ENCODE measurements at places on chromosomes 12 and 14.

DNA sequence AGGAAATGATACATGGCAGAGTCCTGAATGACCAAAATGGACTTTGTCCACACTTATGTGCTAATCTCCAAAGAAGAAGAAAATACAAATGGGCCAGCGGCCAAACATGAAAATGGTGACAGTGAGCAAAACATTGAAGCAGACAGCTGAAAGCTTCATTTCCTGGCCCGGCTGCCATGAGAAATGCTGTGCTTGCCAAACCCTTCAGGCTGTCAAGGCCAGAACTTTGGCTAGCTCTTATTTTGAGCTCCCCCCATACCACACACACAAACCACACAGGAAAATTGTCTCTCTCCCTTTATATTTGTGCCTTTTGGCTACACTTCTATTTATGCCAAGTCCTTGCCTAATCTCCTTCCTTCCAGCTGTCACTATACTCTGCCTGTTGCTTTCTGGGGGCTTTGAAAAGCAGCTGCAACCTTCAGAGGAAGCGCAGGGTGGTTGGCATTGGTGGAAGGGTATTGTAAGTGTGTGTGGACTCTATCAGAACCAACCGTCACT, 323.8 kb downstream of the RAD51B start:
- DNase-seq = no peak

DNA sequence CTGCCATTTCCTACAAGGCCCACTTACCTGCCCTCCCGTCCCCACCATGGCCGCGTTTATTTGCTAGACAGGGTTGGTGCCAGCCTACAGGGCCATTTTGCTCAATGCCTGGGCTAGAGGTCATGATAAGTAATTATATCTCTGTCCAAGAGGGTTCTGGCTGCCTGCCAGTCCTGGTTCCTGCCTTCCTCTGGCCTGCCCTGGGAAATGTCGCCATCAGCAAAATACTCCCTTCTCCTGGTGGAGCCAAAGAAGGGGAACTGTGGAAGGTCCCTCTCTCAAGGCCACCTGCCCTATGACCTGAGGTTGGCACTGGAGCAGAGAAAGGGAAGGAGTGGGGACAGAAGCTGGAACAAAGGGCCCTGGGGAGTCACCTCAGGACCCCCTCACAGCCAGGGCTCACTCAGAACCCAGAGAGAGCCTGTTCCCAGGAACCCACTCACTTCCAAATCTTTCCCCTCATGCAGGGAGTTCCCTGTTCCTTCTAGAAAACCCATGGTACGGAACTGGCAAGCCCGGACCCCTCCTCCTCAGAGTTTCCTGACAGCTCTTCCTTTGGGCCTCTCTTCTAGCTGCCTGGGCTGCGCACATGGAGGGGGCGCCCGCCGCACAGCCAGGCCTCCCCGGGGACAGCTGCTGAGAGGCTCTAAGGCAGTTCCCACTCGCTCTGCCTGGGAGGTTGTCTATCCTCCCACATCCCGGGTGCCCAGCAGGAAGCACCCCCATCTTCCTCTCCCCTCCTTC, 280.5 kb downstream of the DPF3 start:
- DNase-seq = no peak

DNA sequence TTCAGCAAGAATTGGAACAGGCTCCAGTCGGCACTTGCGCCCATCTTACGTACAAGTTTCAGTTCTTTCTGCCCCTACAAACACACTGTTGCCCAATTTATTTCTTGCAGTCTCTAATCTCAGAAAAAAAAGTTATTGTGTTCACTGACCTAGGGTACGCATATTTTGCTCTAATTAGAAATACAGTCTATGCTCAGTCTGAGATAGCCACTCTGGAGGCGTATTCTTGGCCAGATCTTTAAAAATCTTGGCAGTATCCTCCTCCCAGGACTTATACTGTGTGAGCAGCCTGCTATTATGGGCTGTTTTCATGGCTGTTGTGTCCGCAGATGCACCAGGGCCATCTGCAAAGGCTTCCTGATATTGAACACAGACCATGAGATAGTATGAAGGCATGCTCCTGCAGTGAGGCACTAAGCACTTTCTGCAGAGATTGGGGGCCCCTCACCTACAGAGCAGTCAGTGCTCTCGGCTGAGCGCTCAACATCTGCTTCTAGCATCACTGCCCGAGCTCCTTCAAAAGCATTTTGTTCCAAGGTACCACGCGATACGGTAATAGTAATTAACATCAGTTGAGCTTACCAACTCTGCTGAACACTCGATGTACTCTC, 57.9 kb downstream of the PPM1H start:
- DNase-seq = no peak

GRCh38 chr12:99039367-99040120, 394.5 kb downstream of the APAF1 start:
- no peak for DNase-seq

GRCh38 chr14:37384870-37385596, 187.3 kb downstream of the MIPOL1 start:
- no peak for DNase-seq

DNA sequence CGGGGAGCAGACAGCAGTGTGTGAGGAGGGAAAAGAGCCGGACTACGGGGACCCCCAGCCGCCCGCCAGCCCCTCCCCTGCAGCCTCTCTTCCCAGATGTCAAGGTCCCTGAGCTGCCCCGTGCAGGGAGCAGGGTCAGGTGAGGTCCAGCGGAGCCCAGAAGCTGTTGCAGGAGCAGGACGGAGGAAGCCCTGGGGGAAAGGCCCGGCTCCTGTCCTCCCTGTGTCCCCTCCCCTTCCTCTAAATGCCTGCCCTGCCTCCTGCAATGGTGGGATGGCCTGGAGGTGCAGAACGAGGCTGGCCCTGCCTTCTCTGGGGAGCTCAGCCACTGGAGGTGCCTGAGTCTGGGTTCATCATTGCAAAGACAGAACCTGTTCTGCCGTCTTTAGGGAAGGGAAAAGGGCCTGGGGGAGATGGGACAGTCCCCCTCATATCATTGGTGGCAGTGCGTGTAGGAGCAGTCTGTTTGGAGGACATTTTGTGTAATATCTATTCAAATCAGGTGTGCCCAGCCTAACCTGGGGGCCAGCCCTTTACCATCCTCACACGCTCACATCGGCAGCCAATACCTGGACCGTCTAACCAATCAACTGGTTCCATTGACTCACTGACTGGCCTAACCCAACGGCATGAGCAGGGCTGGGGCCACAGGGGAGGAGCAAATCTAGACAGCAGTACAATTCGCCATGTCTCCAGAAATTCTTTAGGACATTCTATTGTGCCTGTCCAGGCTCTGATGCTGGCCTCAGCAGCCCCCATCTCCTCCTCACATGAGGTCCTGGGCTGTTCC, 364.1 kb upstream of the SFSWAP start:
- DNase-seq = no peak

DNA sequence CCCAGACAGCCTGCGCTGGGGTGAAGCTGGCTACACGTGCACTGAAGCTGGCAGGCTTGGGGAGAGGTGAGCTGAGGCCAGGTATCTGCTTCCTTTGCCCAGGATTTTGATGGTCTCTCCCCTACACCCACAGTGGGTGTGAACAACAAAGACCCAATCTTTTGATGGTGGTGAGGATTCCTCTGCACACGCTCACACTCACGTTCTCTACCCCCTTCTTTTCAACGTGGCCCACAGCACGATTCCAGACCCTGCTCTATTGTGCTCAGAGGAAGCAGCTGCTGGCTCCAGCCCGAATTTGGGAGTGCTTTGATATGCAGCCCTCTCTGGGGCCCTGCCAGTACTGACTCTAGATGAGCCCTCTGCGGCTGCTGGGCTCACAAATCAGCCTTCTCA, 4.9 kb downstream of the CD9 start:
- DNase-seq = no peak

DNA sequence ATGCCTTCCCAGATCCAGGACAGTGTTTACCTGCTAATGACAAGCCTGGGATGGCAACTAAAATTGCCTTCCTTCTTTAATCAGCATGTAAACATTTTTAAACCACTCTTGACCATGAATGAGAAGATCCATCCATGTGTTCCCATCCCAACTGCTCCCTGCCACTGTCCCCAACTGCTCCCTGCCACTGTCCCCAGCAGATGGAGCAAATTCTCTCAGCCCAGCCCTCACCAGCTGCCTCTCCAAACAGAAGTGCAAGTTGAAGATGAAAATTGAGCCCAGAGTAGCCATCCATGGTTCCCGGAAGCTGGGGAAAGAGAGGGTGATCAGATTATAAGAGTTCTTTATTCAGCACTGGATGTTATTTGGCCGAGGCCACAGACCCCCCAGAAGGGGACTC, 133.1 kb downstream of the SLC15A4 start:
- DNase-seq = no peak

DNA sequence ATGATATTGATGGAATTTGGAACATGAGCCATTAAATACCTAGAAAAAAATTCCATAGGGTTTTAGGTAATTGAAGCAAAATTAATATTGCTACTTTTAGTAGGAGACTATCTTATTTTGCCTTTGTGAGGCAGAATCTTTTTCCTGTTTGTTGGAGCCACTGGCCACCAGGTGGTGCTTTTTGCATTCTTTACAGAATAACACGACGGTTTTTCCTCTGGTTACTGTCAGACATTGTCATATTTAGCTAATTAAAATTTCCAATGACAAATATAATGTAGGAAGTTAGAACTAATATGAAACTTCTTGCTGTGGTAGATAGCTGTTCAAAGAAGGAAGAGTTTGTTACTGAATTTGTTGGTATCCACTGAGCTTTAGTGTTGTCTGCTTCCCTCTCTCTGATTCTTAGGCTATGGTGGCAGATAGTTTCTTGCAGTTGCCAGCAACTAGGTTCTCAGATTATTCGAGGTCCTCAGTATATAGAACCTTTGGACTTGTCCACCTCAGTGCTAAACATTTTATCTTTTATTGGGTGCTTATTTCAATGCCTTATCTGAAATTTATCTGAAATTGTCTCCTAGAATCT, 25.7 kb downstream of the RAB21 start:
- no peak for DNase-seq

DNA sequence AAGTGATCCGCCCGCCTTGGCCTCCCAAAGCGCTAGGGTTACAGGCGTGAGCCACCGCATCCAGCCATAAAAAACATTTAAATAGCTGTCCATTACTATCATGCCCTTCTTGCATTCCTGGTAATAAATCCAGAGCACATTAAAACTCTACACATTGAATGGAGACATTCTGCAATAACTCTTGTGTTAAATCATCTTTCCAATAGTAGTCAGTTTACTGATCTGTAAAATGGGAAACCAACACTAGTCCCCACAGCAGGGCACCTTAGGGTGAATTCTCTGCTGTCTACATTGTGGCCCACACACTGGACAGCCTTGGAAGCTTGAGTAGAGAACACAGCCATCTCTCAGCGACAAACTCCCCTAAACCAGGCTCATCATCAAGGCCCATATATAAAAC, 85.5 kb upstream of the NUDT4 start:
- no peak for DNase-seq

GRCh38 chr12:113591480-113591974, 119.9 kb upstream of the LHX5 start:
- no peak for DNase-seq

- DNase-seq = no peak
These were observed 177.1 kb downstream of the CCDC91 start for GRCh38 chr12:28367326-28367725.

DNA sequence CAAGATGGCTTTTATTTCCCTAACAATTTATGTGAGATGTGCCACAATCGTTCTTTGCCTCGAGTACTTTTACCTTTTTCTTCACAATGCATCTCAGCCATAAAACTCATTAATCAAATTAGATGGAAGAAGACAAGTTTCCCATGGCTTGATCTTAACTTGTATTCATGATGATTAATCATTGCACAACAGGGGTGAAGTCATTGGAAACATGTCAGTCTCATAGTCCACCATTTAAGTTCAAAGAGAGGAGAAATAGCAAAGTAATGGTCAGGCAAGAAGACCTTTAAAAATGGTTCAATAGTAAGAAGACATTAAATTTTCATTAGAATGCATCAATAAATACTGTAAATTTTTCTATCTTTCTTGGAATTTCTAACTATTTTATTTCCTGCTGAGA, 136.3 kb downstream of the FOXG1 start:
- DNase-seq = no peak

- no peak for DNase-seq
These were observed 14.0 kb downstream of the OR6S1 start for GRCh38 chr14:20627346-20628027.

GRCh38 chr12:2959505-2960389, 550 bp downstream of the TEAD4 start:
- DNase-seq = no peak

DNA sequence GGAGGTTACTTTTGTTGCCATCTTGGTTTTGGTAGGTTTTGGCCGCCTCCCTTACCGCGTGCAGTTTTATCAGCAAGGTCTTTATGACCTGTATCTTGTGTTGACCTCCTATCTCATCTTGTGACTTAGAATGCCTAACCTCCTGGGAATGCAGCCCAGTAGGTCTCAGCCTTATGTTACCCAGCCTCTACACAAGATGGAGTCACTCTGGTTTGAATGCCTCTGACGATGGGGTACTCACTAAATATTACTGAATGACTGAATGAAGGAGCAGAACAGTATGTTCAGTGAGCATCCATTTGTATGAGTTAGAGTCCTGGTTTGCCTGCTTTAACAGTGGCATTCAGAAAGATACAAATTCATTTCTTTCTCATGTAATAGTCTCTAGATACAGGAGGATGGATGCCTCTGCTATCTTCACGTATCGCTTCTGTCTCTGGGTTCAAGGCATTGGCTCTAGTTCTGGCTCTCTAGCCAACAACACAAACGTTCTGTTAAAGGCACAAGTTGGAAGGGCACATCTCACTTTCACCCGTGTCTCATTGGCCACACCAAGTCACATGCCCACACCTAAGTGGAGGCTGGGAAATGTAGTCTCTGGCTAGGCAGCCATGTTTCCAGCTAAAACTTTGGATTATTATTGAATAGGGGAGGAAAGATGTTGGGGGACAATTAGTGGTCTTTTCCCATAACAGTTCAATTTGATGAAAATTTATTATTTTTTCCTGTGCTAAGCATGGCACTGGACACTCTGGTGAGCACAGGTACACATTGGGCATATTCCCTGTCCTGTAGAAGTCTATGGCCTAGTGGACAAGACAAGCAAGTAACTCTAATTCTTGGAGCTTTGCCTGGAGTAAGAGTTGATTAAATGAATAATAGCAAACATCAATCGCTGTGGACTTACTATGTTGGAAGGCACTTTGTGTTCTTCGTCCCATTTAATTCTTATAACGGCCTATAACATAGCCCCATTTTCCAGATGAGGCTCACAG, 75.2 kb upstream of the RPH3A start:
- DNase-seq = no peak

- no peak for DNase-seq
These were observed 282.2 kb downstream of the GPHN start for GRCh38 chr14:66790101-66790500.

GRCh38 chr14:79333198-79333546, 878.1 kb downstream of the DIO2 start:
- DNase-seq = no peak

- no peak for DNase-seq
These were observed 268.3 kb upstream of the CPNE8 start for GRCh38 chr12:39173726-39174125.

- peak; percentile 53 for DNase-seq
These were observed 76.9 kb upstream of the PSMA6 start for GRCh38 chr14:35215110-35215813.

Measured in AG09309 (cell line).